ENCODE measurements at places on chromosomes 6 and 20. TPM values are rescaled to one million over a fixed set of nuclear protein-coding genes. Genes with fewer than 3 reads are reported as not detected.

DNA sequence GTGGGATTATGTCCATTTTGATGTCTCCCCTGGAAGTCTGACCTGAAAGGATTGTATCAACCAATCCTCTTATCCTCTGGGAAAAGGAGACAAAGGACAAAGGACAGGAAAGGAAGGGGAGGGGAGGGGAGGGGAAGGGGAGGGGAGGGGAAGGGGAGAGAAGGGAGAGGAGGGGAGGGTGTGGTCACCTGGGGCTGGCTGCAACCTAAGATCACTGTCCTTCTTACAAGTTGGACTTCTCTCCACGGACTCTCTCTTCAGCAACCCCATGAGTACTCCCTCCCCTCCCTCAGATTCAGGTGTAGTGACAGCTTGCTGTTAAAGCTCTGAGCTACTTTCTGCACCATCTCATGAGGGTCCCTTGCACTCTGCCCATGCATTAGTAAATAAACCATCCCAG is 58.9 kb upstream of the KLHL31 start:
- H3K4me1 ChIP-seq: no peaks in the 10 kb centered on the region
- no peaks in the 10 kb centered on the region for H3K27me3 ChIP-seq
- no peaks in the 10 kb centered on the region for H3K36me3 ChIP-seq

- peak overlapping the region; percentile 98 for H3K27ac ChIP-seq
- H3K4me3 ChIP-seq: peak overlapping the region; percentile 70
- no peak for DNase-seq
- no peaks in the 10 kb centered on the region for H3K27me3 ChIP-seq
These were observed 896 bp downstream of the SYS1 start for GRCh38 chr20:45363611-45364492.

DNA sequence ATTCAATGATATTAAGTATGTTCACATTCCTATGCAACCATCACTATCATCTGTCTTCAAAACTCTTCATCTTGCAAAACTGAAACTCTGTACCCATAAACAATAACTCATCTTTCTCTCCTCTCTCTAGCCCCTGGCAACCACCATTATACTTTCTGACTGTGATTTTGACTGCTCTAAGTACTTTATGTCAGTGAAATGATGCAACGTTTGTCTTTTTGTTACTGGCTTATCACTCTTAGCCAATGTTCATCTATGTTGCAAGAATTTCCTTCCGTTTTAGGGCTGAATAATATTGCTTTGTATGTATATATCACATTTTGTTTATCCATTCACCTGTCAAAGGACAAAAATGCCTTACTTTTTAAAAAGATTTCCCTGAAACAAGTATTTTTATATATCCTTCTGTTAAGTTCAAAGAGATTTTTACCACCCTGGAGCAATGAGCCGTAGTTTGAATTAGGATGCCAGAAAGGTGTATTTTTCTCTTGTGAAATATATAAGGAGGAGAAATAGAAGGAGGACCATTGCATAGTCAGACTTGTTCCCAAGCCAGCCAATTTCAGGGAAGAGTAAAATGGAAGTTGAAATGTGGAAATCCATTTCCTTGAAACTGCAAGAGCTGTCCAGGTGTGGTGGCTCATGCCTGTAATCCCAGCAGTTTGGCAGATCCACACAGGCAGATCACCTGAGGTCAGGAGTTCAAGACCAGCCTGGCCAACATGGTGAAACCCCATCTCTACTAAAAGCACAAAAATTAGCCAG is 4.0 kb upstream of the CGAS start:
- DNase-seq: no peak
- H3K27ac ChIP-seq: no peak overlapping the region
- no peaks in the 10 kb centered on the region for H3K36me3 ChIP-seq
- H3K4me1 ChIP-seq: no peaks in the 10 kb centered on the region

- no peak overlapping the region for H3K27ac ChIP-seq
- no peak for DNase-seq
- no peak overlapping the region for H3K4me3 ChIP-seq
- no peaks in the 10 kb centered on the region for H3K4me1 ChIP-seq
These were observed 7.6 kb upstream of the MTHFD1L start for GRCh38 chr6:150857945-150858308.

- no peaks in the 10 kb centered on the region for H3K36me3 ChIP-seq
- DNase-seq: no peak
- H3K27me3 ChIP-seq: peaks cover 53% of the 10 kb centered on the region
- peaks cover 11% of the 10 kb centered on the region for H3K4me1 ChIP-seq
- no peak overlapping the region for H3K4me3 ChIP-seq
- H3K27ac ChIP-seq: no peak overlapping the region
These were observed 4.6 kb upstream of the SIM1 start for GRCh38 chr6:100469101-100469859.

DNA sequence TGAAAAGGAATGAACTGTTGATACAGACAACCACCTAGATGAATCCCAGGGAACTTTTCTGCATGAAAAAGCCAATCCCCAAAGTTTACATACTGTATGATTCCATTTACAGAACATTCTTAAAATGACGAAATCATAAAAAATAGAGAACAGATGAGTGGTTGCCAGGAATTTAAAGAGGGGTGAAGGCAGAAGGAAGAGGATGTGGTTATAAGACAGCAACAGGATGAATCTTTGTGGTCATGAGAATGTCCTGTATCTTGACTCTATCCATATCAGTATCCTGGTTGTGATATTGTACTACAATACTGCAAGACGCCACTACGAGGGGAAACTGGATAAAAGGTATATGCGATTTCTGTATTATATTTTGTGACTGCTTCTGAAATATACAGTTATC is 70.1 kb upstream of the EMILIN3 start:
- no peak for DNase-seq
- H3K27ac ChIP-seq: no peak overlapping the region
- H3K36me3 ChIP-seq: no peaks in the 10 kb centered on the region
- no peak overlapping the region for H3K4me3 ChIP-seq
- H3K27me3 ChIP-seq: no peaks in the 10 kb centered on the region
- no peaks in the 10 kb centered on the region for H3K4me1 ChIP-seq

DNA sequence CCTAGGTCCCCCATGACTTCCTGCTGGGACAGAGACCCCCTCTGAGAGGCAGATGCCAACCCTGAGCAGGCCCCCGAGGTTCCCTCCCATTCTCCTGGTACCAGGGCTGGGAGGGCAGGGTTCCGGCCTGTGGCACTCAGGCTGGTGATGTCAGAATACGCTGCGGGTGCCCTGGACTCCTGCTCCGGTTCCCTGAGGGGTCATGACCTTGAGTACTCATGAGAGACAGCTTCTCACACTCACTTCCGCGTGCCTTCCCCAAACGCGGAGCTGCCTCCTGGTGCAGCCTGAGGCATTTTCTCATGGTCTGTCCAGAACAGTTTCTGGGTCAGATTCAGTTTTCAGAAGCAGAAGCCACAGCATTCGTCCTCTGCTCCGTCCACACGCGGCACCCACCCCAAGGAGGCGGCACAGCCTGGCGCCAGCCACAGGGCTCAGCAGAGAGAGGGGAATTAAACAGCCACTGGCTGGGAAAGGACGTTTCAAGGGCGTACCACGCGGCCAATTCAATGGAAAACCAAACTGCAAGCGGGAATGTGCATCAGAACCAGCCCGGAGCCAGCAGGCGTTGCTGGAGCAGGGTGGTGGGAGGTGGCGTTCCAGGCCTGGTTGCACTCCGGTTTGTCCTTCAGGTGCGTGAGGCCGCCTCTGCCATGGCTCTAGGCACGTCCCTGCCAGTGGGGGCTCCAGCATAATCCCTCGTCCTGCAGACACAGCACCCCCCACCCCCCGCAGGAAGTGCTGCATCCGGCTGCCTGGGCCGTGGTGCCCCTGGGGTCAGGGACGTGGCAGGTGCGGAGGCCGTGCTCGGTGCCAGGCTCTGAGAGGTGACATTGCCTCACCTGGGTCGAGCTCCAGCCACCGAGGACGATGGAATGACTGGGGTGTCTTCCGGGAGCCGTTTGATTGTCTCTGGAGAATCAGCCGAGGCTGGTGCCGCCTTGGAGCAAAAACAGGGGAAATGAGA is 58.3 kb upstream of the BHLHE23 start:
- H3K36me3 ChIP-seq: no peaks in the 10 kb centered on the region
- H3K27ac ChIP-seq: no peak overlapping the region
- peak; percentile 27 for DNase-seq

DNA sequence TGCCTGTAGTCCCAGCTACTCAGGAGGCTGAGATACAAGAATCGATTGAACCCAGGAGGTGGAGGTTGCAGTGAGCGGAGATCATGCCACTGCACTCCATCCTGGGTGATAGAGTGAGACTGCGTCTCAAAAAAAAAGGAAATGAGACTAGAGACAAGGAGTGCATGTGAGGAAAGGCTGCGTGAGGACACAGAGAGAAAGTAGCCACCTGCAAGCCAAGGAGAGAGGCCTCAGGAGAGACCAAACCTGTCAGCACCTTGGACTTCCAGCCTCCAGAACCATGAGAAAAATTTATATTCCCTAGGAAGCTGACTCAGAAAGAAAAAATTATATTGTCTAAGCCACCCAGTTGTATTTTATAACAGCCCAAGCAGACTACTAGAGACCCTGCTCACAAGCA is 7.4 kb upstream of the BEND3 start:
- no peaks in the 10 kb centered on the region for H3K27me3 ChIP-seq
- DNase-seq: no peak
- no peaks in the 10 kb centered on the region for H3K36me3 ChIP-seq
- no peak overlapping the region for H3K4me3 ChIP-seq
- no peak overlapping the region for H3K27ac ChIP-seq

GRCh38 chr6:157984686-157985225 is 3.1 kb downstream of the SYNJ2 start:
- peaks cover 3% of the 10 kb centered on the region for H3K4me1 ChIP-seq
- no peaks in the 10 kb centered on the region for H3K36me3 ChIP-seq
- peak; percentile 38 for DNase-seq
- H3K27ac ChIP-seq: no peak overlapping the region

- H3K4me1 ChIP-seq: no peaks in the 10 kb centered on the region
- no peaks in the 10 kb centered on the region for H3K27me3 ChIP-seq
- H3K4me3 ChIP-seq: no peak overlapping the region
- DNase-seq: peak; percentile 76
- peak overlapping the region; percentile 7 for H3K27ac ChIP-seq
- H3K36me3 ChIP-seq: no peaks in the 10 kb centered on the region
These were observed 26.3 kb downstream of the ALDH5A1 start for GRCh38 chr6:24520929-24521546.

- no peak overlapping the region for H3K27ac ChIP-seq
- no peaks in the 10 kb centered on the region for H3K27me3 ChIP-seq
- no peaks in the 10 kb centered on the region for H3K36me3 ChIP-seq
- H3K4me1 ChIP-seq: no peaks in the 10 kb centered on the region
- no peak for DNase-seq
These were observed 101.7 kb downstream of the TULP4 start for GRCh38 chr6:158413814-158414565.

GRCh38 chr6:33271117-33271467 is 584 bp downstream of the VPS52 start:
- peaks cover 26% of the 10 kb centered on the region for H3K4me1 ChIP-seq
- DNase-seq: no peak
- peak overlapping the region; percentile 69 for H3K4me3 ChIP-seq

- DNase-seq: no peak
- H3K4me1 ChIP-seq: peaks cover 4% of the 10 kb centered on the region
- H3K36me3 ChIP-seq: no peaks in the 10 kb centered on the region
- H3K27ac ChIP-seq: no peak overlapping the region
These were observed 6.7 kb downstream of the PRDM13 start for GRCh38 chr6:99613409-99613704.

DNA sequence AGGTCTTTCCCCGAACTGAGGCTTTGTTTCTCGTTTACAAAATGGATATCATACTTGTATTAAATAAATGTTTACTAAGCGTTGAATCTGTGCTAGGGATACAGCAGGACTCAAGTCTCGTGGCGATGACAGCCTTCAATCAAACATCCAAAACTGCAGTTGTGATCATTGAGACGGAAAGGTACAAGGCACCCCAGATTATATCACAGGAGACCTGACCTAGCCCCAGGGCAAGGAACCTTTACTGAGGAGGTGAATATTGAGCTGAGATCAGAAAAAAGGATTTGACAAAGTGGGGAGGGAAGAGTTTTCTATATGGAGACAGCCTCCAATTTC is 476 bp downstream of the AAR2 start:
- H3K27me3 ChIP-seq: no peaks in the 10 kb centered on the region
- peak overlapping the region; percentile 32 for H3K27ac ChIP-seq
- peak overlapping the region; percentile 67 for H3K4me3 ChIP-seq
- no peak for DNase-seq
- H3K4me1 ChIP-seq: no peaks in the 10 kb centered on the region

DNA sequence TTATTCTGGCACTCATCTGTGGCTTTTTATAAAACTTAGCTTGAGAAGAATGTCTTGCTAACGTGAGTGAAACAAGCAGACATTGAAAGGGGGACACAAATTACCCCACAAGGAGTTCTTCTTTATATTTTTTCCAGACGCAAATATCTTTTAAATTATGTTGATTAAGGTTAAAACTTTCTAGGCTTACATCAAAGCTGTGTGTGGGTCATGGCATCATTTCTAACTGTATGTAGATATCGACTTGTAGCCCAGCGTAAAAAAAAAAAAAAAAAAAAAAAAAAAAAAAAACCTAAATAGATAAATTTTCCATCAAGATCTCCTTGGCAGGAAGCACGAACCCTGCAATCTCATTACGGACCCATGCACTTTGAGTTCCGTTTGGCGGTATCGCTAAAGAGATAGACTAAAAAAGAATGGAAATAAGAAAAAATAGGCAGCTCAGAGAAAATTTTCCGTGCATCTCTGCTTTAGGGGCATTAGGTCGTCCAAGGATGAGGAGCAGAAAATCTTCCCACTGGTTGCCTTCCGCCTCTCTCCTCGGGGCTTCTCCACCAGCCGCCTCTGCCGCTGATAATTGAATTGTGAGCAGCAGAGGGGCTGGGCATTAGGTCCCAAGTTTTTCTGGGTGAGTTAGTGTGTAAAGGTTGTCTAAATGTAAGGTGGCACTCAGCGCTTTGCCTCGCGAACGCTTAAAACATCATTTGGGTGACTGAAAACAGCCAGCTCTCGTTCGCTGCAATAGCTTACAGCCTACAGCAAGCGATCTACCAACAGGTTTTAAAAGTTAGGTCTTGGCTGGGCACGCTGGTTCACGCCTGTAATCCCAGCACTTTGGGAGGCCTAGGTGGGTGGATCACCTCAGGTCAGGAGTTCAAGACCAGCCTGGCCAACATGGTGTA is 194.0 kb downstream of the TRIM27 start:
- no peaks in the 10 kb centered on the region for H3K36me3 ChIP-seq
- no peak for DNase-seq
- H3K27ac ChIP-seq: no peak overlapping the region
- H3K27me3 ChIP-seq: peaks cover 6% of the 10 kb centered on the region
- H3K4me1 ChIP-seq: no peaks in the 10 kb centered on the region
- peak overlapping the region; percentile 38 for H3K4me3 ChIP-seq

- no peak overlapping the region for H3K4me3 ChIP-seq
- DNase-seq: no peak
- no peaks in the 10 kb centered on the region for H3K27me3 ChIP-seq
- no peaks in the 10 kb centered on the region for H3K4me1 ChIP-seq
These were observed 10.6 kb downstream of the KCNK17 start for GRCh38 chr6:39303425-39304153.

- no peak for DNase-seq
- H3K36me3 ChIP-seq: no peaks in the 10 kb centered on the region
- no peak overlapping the region for H3K27ac ChIP-seq
- no peak overlapping the region for H3K4me3 ChIP-seq
These were observed 5.9 kb downstream of the MRPS10 start for GRCh38 chr6:42211726-42212125.

- no peaks in the 10 kb centered on the region for H3K27me3 ChIP-seq
- no peaks in the 10 kb centered on the region for H3K36me3 ChIP-seq
- no peak for DNase-seq
- H3K27ac ChIP-seq: no peak overlapping the region
- no peak overlapping the region for H3K4me3 ChIP-seq
- H3K4me1 ChIP-seq: no peaks in the 10 kb centered on the region
These were observed 22.9 kb downstream of the FAM110A start for GRCh38 chr20:856361-856775.

The RAET1E gene
- total RNA-seq: not detected

The BANF2 gene
- total RNA-seq: not detected

The MAS1 gene
- total RNA-seq: not detected

The PRKN gene
- 11.7 TPM for total RNA-seq

The SRC gene
- 172 TPM for total RNA-seq

All from Peyer's patch (tissue), 4 donors.